NCI-H1092 treated with DMSO at 0.1 percent for 48 hours (cell line): ENCODE measurements at places on chromosomes 3 and 15.
A peak's percentile ranks its signal among the peaks of the same experiment; 100 is the strongest.

DNA sequence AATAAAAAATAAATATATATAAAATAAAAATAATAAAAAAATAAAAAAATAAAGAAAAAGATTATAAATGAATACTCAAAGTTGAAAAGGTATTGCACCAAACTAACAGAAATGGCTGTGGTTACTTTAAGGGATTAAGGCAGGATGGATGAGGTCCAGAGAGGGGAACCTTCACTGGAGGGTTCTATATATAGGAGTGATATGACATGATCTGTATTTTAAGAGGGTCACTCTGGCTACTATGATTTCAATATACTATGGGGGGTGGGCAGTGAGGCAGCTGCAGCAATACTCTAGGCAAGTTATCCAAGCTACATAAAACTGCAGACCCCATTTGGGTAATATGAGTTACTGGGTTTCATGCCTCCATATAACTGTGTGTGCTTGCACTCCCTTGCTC is 24.6 kb downstream of the ACAD11 start:
- DNase-seq, result no peak

DNA sequence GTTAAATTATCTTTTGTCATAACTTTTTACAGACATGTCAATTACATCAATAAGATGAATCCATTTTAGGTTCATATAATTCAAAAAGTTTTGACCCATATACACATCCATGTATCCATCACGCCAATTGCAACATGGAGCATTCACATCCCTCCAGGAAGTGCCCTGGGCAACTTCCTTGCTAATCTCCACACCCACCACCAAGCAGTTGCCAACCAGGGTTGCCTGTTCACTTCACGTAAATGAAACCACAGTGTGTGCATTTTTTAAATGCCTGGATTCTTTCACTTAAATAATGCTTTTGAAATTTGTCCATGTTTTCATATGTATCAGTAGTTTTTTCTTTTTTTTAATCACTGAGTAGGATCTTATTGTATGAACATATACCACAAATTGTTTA is 40.7 kb upstream of the LYZL4 start:
- DNase-seq, result no peak

- DNase-seq, result no peak
Observed at GRCh38 chr3:32288819-32289218, 50.3 kb downstream of the CMTM8 start.

DNA sequence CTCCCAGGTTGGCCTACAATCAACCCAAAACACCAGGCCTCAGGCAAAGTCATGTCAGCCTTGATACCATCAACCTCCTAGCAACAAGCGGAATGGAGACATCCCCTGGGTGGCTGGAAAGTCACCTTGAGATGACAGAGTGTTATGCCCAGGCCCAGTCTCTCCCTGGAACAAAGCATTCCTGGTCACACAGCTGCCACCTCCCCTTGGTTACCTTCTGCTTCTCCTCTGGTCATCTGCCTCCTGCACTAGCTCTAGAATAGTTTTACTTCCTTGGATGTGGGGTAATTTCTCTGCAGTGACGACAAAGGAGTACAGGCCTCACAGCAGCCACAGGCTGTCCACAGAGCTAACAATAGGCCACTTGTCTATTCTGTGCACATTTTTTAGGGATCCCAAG is 114.9 kb downstream of the RFTN1 start:
- no peak for DNase-seq

DNA sequence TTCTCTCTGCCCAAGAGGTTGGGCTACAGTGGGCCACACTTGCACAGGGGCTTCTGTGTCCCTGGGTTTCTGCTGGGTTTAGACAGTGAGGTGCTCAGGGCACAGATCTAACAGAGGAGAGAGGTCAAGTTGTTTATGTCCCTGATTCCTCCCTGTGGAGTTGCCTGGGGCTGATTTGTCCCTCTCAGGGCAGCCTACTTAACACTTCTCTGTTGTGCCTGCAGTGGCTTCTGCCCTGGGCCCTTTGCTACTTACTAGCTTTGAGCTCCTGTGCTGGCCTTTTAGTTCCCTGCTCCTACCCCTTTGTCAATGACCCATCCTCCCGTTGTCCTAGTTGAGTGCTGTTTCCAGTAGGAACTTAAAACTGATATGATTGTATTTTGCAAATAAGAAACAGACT is 114.0 kb upstream of the RGMA start:
- DNase-seq, result no peak

GRCh38 chr3:53139906-53140846 is 9.9 kb upstream of the RFT1 start:
- DNase-seq, result no peak

- DNase-seq, result no peak
Observed at GRCh38 chr3:132154619-132155018, 119.8 kb upstream of the CPNE4 start.

DNA sequence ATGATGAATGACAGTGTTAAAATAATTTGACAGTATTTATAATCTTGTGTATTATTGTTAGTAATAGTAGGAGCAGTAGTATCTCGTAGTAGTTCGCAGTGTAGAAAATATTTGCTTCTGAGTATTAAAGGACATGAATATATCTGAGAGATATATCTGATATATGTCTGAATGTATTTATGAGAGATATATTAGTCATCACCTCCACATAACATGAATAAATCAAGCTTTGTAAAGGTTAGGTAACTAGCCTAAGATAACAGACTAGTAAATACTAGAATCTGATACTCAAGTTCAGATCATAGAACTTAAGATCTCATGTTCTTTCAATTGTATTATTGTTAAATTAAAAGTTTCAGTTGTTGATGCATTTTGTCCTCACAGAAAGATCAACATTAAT is 130.5 kb downstream of the UBE2E2 start:
- no peak for DNase-seq

- no peak for DNase-seq
Observed at GRCh38 chr3:187107989-187108388, 31.3 kb downstream of the RPL39L start.

GRCh38 chr3:186902154-186902553 is 28.2 kb upstream of the ST6GAL1 start:
- DNase-seq, result no peak

- DNase-seq, result peak; percentile 29
Observed at GRCh38 chr15:90839187-90840071, 29.0 kb upstream of the FURIN start.

GRCh38 chr3:13501521-13501920 is 21.4 kb downstream of the HDAC11 start:
- no peak for DNase-seq

GRCh38 chr3:174651951-174652350 is 207.2 kb upstream of the NAALADL2 start:
- no peak for DNase-seq

DNA sequence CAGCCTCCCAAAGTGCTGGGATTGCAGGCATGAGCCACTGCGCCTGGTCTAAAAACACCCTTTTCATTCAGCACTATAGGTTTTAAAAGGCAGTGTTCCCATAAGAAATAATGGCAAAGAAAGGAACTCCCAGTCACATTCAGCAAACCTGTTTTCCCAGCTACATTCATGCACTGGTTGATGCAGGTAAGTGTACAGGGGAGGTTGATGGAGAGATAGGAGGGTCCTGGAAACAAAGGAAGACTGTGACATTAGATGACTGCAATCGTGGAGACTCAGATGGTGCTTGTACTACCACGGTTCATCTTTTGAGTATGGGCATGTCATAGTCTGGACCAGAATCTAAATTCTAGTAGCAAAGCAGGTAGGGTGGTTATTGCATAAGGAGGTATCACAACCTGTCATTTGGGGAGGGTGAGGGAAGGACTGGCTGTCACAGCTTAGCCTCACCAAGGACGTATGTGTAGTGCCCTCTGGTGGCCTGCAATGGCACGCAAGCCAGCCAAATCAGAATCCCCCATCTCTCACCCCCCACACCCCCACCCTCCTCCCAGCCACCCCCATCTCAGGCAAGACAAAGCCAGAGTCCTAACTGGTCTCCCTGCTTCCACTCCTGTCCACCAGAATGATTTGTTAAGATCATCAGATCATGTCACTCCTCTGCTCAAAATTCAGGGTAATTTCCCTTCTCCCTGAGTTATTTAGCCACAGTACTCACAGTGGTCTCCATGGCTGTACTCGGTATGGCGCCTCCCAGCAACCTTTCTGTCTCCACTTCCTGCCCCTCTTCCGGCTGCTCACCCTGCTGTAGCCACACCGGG is 28.8 kb upstream of the UBL7 start:
- peak; percentile 30 for DNase-seq

DNA sequence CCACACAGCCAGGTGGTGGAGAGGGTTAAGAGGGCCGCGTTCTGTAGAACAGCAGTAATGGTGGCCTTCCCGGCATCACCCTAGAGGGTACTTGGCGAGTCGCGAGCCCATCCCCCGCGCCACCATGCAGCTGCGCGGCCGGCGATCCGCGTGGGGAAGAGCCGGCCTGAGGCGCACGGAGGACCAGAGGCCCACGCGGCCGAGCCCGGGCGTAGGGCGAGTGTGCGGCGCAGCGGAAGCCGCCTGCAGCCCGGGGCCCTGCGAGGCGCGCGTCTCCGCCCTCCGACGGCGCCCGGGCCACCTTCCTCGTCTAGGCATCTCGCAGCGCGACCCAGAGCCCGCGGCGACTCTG is 423 bp downstream of the TKT start:
- peak; percentile 60 for DNase-seq

DNA sequence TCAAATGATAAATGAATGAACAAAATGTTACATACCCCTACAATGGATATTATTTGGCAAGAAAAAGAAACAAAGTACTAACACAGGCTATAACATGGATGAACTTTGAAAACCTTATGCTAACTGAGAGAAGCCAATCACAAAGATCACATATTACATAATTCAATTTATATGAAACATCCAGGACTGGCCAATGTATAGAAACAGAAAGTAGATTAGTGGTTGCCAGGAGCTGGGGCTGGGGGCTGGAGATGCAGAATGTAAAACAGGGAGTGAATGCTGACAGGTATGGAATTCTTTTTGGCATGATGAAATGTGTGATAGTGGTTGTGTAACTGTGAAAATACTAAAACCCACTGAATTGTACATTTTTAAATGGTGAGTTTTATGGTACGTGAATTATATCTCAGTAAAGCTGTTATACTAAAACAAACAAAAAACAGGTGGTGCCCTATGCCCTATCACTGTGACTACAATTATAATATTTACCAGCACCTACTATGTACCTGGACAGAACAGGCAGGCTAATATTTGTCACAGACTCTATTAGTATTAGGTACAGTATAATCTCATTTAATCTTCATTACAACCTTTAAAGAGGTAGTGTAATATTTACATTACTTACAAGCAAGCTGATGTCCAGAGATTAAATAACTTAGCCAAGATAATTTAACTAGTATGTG is 90.0 kb downstream of the ETFA start:
- no peak for DNase-seq

- DNase-seq, result peak; percentile 14
Observed at GRCh38 chr3:124770336-124771082, 40.3 kb downstream of the UMPS start.

DNA sequence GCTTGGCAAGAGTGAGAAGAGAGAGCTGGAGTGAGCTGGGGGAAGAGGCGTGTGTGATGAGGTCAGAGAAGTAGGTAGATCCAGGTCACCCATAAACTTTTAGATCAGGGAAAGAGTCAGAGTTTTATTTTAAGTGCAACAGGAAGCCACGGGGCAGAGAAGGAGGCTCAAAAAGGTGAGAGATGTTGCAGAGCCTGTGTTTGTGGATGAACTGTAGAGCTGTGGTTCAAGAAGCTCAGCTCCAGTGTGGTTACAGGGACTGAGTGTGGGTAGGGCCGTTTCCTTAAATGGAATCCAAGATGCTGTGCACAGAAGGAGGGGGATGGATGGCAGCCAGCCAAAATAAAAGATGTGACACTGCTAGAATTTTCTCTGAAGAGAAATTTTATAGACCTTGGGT is 337.2 kb downstream of the SATB1 start:
- DNase-seq, result no peak

DNA sequence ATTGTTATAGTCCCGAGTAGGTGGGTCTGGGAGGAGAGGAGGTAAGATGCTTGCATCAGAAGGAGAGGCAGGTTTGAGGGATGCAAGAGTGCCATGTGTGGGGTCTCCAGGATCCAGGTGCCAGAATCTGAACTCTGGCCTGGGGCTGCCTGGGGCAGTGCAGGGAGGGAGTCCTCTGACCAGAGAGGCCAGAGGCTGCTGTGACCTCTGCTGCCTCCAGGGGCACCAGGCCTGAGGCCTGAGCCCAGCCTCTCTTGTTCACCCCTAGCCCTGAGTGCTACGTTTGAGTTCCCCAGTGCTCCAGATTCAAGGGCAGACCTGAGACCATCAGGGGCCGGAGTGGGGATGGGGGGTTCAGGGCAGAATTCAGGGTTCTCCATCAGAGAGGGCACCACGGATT is 7.4 kb downstream of the SLC38A3 start:
- no peak for DNase-seq

- DNase-seq, result no peak
Observed at GRCh38 chr15:88617790-88618189, 3.4 kb upstream of the AEN start.

- no peak for DNase-seq
Observed at GRCh38 chr3:11411956-11412355, 139.8 kb downstream of the ATG7 start.

DNA sequence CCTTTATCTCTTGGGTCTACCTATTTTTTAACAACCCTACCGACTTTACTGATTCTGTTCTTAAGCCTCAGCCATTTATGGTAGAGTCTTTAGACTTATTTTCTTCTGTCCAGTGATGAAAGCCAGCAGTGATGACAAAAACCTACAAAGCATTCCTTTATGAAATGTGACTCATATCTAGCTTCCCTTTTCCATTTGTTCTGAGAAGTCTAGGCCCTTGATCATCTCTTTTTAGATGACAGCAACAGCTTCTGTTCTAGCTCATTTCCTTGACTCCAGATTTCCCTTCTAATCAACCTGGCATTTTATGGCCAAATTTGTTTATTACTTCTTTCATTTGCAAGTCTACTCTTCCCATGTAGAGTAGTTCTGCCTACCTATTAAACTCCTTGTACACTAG is 36.1 kb downstream of the CFAP44 start:
- DNase-seq, result no peak

DNA sequence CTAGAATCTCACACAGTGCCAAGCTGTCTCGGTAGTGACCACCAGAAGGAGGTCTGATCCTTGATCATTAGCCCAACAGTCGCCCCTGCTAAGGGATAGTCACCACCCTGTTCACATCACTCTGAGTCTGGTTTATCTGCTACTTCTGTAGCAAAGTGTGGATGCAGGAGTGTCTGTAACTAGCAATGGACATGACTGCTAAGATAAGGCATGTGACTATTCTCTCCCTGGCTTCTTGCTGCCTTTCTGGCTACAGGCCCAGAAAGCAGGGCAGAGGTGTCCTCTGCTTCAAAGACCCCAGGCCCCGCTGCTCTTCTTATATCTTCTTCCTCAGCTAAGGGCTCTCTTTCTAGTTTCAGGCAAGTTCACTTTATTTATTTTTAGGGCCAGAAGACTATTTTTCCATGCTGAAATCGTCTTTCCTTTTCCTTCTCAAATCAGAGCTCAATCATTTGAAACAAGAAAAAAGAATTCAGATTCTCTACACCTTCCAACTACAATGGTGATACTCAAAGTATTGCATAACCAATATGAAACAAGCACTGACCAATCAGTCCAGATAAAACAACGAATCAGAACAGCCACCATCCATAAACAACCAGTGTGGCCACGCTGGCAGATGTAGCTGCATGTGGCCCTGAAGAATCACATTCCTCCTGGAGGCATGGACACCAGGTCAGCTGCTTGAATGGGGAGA is 8.0 kb upstream of the KNG1 start:
- no peak for DNase-seq
